NCI-H1694 treated with DMSO at 0.1 percent for 48 hours (cell line): ENCODE measurements at places on chromosomes 16 and 17.

- no peak for DNase-seq
Measured at GRCh38 chr16:75208242-75208825, 1.4 kb upstream of the CTRB2 start.

DNA sequence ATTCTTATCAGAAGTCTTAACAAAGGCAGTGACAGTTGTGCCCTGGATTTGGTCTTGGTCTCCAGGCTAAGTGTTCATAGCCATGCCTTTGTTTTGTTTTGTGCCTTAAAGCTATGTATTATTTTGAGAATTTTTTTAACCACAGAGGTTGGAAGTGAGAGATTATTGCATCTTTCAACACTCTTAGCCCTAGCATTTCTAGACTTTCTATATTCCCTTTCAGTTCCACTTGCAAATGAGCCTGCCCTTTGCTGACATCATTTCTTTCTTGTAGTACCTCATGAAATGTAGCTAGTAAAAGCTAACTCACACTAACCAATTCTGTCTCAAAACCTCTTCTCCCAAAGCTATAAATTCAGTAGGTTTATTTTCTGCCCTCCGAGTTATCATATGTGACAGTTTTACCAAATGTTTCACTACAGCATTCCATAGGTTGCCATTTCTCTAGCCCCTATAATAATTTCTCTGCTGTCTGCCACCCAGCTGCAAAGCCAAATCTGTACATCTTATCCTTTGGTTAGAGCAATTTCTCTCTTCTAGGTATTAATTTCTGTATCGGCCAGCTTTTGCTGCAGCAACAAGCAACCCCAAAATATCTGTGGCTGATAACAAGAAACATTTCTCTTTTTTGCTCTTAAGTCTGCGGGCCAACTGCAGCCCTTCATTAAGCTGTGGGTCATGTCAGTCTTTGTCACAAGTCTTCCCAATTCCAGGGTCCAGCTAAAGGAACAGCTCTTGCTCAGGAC lies 14.2 kb upstream of the CCL1 start:
- no peak for DNase-seq

- no peak for DNase-seq
Measured at GRCh38 chr17:4548721-4549531, 6.3 kb downstream of the MYBBP1A start.

- DNase-seq, result no peak
Measured at GRCh38 chr17:73459980-73460379, 148.2 kb upstream of the CDC42EP4 start.

DNA sequence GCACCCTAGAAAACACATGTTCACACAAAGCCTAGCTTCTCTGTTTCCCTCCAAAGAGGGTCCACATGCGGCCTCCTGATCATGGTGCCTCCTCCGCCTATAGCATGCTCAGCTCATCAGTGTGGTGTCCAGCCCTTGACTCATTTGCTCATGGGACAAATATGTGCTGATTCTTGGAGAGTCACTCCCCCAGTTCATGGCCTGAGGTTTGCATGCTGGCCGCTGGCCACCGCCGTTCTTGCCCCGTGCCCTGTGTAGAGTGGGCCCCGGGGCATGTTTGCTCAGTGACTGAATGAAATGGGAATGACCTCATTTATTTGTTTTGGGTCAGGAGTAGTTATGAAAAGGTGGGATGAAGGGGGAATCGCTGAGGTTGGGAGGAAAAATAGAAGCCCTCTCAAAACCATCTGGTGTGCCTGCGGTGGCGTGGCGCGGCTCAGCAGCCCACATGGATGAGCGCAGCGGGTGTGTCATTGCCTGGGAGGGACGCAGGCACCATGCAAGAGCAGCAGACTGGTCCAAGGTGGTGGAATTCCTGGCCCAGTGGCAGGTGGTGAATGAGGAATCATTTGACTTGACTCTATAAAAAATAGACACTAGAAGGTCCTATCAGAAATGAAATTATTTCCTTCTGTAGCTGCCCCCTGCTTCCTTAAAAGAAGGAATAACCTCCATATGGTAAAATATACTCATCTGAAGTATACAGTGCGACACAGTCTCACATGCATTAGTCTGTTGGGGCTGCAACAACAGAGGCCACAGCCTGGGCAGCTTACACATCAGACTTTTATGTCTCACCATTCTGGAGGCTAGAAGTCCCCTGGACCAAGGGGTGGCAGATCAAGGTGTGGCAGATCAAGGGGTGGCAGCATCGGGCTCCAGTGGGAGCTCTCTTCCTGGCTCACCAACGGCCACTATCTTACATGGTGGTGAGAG lies 31.7 kb downstream of the CRISPLD2 start:
- no peak for DNase-seq

DNA sequence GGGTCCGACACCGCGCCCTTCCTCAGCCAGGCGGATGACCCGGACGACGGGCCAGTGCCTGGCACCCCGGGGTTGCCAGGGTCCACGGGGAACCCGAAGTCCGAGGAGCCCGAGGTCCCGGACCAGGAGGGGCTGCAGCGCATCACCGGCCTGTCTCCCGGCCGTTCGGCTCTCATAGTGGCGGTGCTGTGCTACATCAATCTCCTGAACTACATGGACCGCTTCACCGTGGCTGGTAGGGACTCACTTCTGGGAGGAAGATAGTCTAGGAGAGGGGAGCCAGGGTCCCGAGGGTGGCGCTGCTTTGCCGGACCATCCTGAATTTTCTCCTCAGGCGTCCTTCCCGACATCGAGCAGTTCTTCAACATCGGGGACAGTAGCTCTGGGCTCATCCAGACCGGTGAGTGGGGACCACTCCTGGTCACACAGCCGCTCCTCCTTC lies 601 bp downstream of the SPNS1 start:
- no peak for DNase-seq

DNA sequence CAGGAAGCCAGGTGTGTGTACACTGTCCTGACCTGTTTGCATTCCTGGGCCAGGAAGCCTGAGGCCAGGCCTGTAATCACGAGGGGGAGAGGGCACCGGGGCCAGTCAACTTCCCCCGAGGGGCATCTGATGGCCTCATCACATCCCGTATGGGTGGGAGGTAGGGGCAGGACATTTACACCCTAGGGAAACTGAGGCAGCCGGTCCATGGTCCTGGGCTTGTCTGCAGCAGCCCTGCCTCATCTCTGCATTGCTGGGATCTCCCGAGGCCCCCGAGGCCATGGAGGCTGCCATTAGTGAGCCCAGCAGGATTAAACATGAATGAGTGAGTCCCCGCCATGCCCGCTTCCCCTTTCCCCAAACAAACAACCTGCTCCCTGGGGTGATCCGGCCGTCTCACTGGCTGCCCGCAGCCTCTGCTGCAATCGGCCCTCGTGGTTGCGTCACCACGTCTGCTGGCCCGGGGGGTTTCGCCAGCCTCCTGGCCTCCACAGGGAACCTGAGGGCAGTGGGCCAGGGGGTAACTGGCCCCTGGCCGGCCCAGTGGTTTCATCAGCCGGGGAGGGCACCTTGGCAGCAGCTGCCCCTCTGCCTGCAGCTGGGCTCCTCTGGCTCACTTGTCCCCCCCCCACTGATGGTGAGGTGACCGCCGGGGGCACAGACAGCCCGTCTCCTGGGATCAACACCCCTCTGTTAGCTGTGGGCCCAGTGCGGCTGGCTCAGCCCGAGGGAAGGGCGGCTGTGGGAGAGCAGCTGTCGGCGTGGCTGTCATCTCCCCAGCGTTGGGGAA lies 88.3 kb upstream of the GSE1 start:
- peak; percentile 22 for DNase-seq

DNA sequence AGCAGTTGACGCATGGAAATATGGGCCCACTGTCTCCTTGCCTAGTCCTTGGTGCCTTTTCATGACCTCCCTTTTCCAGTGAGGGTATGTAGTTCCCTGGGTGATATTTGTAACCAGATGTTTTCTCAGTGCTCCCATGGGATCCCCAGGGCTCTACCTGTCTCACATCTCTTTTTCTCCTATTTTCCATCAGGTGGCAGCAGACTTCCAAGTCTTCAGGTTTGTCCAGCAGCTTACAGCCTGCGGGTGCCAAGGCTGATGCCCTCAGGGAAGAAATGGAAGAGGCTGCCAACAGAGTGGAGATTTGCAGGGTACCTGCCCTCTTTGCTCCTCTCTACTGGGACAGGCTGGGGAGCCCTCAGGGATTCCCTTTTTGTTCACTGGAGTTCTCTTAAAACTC lies 89.1 kb downstream of the ELAC2 start:
- peak; percentile 27 for DNase-seq

DNA sequence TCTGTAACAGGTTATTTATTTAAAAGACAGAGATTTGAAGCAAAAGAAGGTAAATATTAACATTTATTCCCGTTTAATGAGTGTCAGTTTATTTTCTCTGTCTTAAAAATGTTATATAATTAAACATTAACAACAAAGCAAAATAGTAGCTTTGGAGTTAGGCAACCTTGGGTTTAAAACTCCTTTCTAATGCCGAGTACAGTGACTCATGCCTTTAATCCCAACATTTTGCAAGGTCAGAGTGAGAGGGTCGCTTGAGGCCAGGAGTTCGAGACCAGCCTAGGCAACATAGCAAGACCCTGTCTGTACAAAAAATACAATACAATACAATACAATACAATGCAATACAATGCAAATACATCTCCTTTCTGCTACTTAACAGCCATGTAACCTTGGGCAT lies 128.7 kb downstream of the CHD9 start:
- no peak for DNase-seq

DNA sequence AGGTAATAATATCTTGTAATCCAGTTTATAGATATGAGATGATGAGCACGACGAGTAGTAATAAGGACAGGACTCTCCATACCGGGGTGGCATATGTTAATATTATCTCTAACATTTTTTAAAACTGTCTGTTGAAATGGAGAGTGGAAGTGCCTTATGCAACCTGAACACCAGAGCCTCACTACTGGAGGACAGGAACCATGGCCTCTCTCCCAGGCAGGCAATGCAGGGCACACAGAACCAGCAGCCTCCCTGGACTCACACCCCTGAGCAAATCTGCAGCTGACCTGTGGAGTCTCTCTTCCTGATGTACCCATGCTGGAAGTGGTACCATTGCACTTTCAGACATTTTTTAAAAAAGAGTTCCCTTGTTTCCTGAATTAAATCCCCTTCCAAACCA lies 55.2 kb upstream of the ERN1 start:
- no peak for DNase-seq

GRCh38 chr17:22221344-22221743 lies 529.0 kb downstream of the KCNJ18 start:
- no peak for DNase-seq

- DNase-seq, result no peak
Measured at GRCh38 chr16:89052191-89052889, 41.3 kb upstream of the ACSF3 start.

- peak; percentile 37 for DNase-seq
Measured at GRCh38 chr17:78241277-78242023, 10.0 kb downstream of the TMEM235 start.

GRCh38 chr17:45961206-45961605 lies 37.8 kb upstream of the STH start:
- no peak for DNase-seq

GRCh38 chr16:89106533-89107202 lies 13.0 kb downstream of the ACSF3 start:
- no peak for DNase-seq

DNA sequence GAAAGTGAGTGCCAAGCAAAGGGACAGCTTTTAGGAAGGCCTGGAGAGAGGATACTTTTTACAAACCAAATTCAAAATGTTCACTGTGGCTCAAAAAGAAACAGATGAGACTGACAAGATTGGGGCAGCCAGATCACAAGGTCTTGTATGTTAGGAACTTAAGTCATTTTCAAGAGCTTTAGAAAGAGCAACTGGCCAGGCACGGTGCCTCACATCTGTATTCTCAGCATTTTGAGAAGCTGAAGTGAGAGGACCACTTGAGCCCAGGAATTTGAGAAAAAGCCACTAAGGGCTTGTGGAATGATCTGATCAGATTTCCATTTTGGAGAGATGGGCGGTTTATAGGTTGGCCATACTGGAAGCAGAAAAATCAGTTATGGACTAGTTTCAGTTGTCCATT lies 17.2 kb downstream of the SPAG9 start:
- DNase-seq, result no peak

- no peak for DNase-seq
Measured at GRCh38 chr16:50996166-50996829, 154.8 kb downstream of the SALL1 start.

- no peak for DNase-seq
Measured at GRCh38 chr17:50944902-50945720, 79.0 kb upstream of the TOB1 start.

DNA sequence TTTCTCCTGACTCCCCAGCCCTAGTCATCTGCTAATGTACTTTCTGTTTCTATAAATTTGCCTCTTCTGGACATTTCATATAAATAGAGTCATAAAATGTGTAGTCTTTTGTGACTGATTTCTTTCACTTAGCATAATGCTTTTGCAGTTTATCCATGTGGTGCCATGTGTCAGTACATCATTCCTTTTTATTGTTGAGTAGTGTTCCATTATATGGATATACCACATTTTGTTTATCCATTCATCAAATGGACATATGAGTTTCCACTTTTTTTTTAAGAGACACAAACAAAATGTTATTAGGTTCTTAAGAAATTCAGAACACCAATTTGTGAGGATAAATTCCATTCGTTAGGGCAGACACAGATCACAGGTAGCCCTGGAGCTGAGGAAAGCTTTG lies 11.0 kb downstream of the DBF4B start:
- no peak for DNase-seq

- DNase-seq, result no peak
Measured at GRCh38 chr17:12646761-12647422, 18.8 kb upstream of the MYOCD start.

DNA sequence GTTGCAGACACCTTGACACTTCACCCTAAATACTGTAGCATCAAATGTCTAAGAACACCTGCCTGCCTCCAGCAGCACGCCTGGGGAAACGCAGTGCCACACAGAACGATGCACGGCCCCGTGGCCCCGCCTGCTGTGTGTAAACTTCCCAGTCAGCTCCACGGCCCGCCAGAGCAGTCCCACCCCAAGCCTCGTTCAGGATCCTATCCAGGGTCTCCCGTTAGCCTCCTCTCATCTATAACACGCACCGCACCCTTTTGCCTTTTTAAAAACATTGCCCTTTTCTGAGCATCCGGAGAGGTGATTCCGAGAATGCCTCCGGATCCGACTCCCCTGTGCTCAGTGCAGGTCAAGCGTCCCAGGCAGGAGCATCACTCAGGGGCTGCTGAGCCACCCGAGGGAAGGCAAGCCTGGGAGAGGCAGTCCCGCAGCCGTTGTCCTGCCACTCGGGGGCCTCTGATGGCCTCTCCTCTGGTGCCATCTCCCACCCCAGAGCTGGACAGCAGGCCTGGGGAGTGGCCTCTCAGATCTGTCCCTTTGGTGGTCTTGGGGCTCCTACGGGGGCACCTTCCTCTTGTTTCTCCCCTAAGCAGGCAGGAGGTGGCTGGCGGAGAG lies 37.9 kb upstream of the SLC38A10 start:
- no peak for DNase-seq

DNA sequence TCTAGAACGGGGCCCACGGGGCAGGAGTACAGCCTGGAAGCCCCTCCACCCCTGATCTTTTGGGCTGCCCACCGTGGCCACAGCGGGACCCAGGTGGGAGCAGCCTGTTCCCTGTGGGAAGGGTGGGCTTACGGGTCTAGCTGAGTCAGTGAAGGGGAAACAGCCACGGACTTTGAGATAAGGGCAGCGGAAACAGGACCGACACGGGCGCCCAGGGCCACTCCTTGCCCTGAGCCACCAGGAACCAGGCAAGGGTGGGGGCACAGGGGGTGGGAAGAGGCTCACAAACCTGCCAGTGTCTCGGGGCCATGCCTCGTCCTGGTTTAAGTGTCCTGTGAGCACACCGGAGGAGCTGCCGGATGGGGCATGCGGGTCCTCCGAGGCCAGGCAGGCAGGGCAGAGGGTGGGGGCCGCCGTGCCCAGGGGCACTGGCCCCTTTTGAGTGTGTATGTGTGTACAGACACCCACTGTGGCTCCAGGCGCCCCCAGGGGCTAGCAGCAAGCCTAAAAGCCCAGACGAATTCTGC lies 47.6 kb upstream of the PVALEF start:
- DNase-seq, result no peak
